ENCODE measurements at places on chromosomes 3 and 15.

DNA sequence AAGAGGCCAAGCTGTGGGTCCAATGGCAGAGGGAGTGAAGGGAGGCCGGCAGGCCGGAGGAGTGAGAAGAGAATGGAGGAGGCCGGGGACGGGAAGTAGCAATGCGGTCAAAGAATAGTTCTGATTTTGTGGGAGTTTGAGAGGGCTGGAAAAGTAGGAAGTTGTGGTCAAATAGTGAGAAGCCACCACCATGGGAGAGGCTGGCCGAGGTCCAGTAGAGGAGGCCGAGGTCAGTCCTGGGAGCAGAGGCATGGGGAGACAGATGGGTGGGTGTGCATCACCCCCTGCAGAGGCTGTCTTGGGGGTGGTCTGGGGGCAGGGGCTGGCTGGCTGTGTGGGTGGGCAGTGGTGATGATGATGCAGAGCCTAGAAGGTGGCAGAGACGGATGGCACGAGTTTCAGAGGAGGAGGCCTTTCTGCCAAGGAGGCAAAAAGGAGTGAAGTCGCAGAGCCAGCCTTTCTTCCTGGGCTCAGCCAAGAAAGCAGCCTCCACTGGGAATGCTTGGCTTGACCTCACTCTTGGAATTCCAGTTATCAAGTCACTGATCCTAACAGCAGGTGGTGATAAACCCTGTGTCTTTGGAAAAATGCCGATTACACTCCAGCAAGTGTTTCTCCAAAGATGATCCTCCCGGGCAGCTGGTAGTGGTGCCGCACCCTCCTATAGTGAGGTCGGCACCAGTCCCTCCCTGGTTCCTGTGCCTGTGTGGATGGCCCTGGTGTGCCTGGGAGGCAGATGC, 57.3 kb downstream of the ARNT2 start:
- DNase-seq = no peak

DNA sequence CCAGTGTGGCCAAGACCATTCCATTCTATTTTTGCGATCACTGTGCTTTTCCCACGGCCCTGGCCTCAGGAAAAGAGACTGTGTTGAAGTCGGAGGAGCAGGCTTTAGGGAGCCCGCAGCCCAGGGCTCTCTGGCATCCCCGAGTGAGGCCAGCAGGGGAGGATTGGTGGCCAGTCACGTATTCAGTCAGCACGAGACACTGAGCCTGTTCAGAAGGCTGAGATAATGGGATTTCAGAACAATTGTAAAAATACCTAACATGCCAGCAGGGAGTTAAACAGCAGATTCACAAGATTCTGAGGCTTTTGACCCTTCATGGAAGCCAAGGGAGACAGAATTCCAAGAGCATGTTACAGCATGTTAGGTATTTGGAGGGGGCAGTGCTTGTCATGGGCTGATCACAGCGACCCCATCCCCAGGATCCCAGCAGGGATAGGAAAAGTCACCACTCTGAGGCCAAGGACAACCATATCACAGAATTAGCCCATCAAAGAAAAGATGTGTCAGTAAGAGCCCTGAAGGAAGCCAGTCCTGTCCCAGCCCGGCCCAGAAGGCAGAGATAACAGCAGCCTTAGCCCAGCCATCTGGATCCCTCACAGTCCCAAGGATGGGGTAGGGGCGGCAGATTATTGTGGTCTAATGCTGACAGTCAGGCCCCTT, 40.6 kb downstream of the AMOTL2 start:
- no peak for DNase-seq

DNA sequence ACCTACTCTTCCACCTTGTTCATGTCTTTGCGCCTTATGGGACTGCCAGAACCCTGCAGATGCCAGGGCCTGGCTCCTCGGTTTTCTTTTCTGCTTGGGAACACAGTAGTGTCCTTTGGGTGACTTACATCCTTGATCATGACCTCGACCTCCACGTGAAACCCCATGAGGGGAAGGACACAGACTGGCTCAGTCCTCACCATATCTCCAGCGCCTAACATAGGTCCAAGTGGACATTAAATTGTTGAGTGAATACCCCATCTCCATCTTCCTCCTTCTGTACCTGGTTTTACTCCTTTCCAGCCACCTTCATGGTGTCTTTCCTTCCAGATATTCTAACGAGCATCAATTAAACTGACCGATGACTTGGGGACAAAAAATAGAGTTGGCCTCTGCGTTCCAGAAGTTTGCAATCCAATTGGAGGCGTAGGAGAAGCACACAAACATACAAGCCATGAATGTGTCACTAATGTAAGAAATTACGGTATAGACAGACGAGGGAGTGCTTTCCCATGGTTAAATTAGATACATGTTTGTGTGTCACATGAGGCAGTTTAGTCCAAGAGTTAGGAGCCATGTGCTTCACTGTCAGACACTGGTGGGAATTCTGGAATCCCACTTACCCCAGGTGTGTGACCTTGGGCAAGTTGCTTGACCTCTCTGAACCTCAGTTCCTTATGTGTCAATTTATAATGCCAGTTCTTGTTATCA, 907 bp upstream of the HERC1 start:
- no peak for DNase-seq

- DNase-seq = no peak
Measured at GRCh38 chr3:20145874-20146273, 40.1 kb downstream of the SGO1 start.

GRCh38 chr15:28871168-28871567, 14.6 kb upstream of the APBA2 start:
- no peak for DNase-seq

- DNase-seq = no peak
Measured at GRCh38 chr3:187039100-187039722, 100.1 kb downstream of the RPL39L start.

GRCh38 chr3:62041681-62042080, 331.7 kb downstream of the FEZF2 start:
- no peak for DNase-seq

- no peak for DNase-seq
Measured at GRCh38 chr3:46393554-46394434, 13.1 kb downstream of the CCR5AS start.

DNA sequence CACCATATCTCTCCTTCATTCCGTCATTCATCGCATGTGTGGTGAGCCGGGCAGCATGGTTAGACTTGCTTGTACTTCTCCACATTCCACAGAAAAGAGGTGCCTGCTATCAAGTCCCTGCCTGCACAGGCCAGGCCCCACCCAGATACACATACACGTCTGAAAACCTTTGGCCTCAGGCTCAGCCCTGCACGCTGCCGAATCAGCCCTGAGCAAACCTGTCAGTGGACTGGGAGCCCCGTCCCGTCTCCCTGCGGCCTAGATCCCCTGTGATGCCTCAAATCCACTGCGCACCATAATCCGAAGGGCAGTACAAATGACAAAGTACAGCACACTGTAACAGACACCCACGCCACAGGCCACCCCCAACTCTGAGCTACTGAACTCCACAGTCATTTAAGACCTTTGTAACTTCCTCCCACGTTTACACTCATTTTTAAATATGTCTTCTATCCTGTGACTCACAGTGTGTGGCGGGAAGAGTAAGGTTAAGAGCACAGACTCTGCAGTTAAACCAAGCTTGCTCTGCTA, 67.1 kb downstream of the MB21D2 start:
- no peak for DNase-seq

DNA sequence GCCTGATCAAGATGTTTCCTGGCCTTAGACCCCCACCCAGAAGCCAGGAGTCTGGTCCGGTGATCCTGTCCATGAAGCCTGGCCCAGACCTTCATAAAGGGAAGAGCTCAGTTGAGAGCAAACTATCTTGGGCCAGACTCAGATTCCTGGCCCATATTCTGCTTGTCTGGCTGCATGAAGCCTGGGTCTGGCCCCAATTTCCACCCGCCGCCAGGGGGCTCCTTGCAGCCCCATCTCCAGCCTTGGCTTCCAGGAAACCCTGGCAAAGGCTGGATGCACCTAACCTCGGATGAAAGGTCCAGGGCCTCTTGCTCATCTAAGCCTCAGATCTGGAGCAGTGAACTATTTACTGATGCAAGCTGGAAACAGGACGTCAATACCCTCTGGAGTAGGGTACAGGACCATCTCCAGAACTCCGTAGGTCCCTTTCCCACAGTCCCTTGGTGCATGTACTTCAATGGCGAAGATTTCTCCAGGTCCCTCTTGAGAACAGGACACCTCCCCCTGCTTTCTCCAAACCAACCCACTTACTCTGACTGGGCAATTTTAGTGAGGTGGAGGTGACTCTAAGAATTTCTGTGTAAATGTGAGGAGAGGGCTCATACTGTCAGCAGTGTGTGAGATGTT, 5.6 kb downstream of the FOXL2 start:
- no peak for DNase-seq

- no peak for DNase-seq
Measured at GRCh38 chr3:194828116-194828515, 142.4 kb downstream of the FAM43A start.

- DNase-seq = no peak
Measured at GRCh38 chr15:101169495-101170071, 82.3 kb downstream of the CHSY1 start.

DNA sequence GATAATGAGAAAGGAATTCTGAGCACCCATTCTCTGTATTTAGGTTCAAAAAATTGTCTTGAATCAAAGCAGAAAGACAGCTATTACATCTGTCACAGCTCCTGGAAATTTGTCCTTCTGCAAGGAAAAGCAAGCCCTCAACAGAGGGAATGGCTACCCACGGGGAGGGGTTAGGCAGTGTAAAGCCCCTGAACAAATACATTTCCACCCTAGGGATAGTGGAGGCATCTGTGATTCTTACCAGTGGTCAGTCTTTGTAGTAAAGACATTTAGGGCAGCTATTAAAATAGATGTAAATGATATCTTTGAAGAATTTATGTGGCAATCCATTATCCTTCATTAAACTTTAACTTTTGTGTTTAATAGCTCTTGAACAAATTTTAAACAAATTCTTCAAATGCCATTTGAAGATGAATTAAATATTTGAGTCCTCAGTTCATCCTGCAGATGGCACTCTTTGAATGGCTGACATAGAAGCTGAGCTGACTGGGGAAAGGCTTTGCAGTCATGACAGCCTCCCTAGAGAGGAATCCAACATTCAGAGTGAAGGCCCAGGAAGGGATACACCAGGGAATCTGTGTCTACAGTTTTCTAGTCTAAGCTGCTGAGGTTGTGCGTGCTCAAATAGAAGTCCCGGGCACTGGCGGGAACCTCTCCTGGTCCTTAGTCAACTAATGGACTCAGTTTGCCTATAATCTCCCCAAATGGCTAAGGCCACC, 359.7 kb upstream of the ROPN1 start:
- peak; percentile 32 for DNase-seq

- DNase-seq = no peak
Measured at GRCh38 chr3:78802562-78802930, 965.3 kb downstream of the ROBO1 start.

DNA sequence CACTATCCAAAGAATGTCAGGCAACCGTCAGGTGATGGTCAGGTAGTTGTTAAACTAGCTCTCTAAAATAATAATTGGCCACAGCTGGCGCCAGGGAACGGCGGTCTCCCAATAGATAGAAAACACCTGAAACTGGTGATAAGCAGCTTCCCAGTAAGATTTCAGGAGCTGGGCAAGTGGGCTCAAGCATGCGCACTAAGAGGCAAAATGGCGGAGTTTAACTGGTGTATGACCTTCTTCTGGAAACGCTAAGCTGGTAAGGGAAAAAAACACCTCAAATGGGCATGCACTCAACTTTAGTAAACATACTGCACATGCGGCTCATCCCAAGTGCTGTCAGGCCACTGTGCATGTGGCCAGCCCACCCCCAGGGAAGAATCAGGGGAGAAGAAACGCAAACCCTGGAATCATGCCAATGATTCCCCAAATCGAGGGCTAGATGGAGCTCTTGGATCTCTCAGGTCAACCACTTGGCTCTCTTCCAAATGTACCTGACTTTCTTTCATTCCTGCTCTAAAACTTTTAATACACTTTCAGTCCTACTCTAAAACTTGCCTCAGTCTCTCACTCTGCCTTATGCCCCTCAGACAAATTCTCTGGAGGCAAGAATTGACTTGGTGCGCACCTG, 195.0 kb downstream of the ZNF621 start:
- DNase-seq = no peak
